ENCODE measurements at places on chromosomes 16 and 17.

DNA sequence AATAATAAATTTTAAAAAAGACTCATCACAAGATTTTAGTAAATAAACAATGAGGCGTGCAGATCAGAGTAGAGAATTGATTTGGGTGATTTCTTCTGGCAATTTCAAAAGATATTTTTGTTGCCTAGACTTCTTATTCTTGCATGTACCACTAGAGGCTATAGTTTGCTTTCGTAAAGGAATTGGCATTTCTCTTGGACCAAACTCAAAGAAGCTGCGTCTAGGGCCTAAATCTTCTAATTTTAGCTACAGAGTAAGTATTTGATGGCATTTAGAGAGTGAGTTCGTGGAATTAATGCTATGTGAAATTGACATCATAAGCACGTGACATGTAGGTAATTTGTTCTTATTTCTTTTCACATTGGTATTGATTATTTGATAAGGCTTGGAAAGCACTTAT lies 24.4 kb upstream of the ABCC11 start:
- H3K36me3 ChIP-seq, result peaks cover 2% of the 10 kb centered on the region
- DNase-seq, result no peak
- no peaks in the 10 kb centered on the region for H3K27me3 ChIP-seq
- H3K27ac ChIP-seq, result peak overlapping the region; percentile 66

- H3K36me3 ChIP-seq, result no peaks in the 10 kb centered on the region
- H3K4me1 ChIP-seq, result no peaks in the 10 kb centered on the region
- no peak for DNase-seq
- H3K4me3 ChIP-seq, result no peak overlapping the region
- no peaks in the 10 kb centered on the region for H3K27me3 ChIP-seq
These were observed 411.7 kb downstream of the UTP18 start for GRCh38 chr17:51672065-51672464.

GRCh38 chr17:68878226-68878885 lies 76.8 kb downstream of the ABCA8 start:
- H3K4me1 ChIP-seq, result no peaks in the 10 kb centered on the region
- no peaks in the 10 kb centered on the region for H3K27me3 ChIP-seq
- DNase-seq, result no peak

DNA sequence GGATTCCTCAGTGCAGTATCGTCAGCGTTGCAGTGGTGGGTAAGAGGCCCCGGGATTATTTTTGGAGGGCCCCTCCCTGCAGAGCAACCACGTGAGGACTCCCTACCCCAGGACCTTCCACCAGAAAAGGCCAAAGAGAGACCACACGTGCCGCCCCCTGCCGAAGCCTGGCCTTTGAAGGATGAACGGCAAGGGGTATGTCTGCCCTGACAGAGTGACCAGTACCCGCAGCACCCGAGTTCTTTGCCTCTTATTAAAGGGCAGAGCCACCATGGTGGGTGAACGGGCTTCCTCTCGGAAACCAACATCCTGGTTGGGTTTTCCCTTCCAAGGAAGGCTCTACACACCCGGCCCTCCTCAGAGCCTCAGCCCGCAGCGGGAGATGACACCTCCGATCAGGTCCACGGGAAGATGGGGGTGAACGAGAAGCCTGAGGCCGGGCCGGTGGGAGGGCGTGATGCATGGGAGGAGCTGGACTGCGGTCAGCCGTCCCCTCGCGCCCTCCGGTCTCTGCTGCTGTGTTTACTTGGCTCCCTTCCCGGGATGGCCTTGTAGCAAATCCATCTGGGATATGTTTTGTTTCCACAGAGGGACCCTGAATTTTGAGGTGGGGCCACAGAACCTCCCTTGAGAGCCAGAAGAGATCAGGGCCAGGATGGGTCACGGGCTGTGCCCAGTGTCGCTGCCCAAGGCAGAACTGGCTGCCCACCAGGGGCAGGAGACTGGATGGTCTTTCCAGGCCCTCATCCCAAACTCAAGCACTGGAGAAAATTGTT lies 49.1 kb downstream of the TBC1D16 start:
- no peaks in the 10 kb centered on the region for H3K36me3 ChIP-seq
- H3K27me3 ChIP-seq, result no peaks in the 10 kb centered on the region
- peak; percentile 86 for DNase-seq

DNA sequence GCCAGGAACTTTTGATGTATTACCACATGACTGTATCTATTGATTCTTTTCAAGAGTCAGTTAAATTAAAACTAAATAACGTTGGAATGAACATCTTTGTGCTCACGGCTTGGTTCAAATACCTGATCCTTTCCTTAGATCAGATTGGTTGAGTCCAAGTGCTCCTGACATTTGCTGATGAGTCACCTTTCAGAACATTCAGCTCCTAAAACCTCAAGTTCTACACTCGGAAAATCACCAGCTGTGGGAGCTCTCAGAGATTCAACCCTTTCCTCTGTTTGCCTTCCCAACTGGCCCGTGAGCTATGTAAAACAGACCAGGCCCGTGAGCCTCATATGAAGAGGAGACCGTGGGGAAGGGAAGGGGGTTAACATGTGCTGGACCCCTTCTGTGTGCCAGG lies 68.1 kb downstream of the RTN4RL1 start:
- H3K36me3 ChIP-seq, result no peaks in the 10 kb centered on the region
- no peak overlapping the region for H3K27ac ChIP-seq
- no peak for DNase-seq
- H3K4me3 ChIP-seq, result no peak overlapping the region
- H3K4me1 ChIP-seq, result peaks cover 35% of the 10 kb centered on the region

DNA sequence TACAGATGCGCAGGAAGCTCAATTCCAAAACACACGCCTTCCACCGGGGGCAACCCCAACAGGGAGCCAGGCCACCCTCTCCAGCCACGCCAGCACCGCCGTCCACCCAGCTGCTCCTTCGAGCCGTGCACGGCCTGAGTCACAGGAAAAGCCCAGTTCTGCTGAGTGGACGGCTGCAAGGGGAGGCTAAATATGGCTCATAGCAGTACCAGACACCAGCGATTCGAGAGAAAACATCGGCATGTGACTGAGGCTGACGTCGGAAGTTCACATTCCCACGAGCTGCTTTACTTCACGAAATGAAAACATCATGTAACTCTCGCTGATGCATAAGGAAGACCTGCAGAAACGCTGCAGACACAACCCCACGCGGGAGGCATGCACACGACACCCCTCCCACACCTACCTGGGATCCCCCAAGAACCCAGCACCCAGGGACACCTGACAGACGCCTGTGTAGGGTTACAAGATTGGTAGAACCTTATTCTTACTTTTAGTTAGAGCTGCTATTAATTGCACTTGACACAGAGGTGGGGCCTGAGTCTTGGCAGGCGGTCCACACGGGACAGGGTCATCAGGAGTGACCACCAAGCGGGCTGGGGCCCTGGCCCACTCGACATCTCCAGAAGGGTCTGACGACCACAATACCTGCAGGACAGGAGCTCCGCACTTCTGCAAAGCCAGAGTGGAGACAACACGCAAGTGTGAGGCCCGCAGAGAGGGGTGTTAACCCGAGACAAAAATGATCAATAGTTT lies 116.8 kb downstream of the ANKRD11 start:
- peak; percentile 92 for DNase-seq
- peak overlapping the region; percentile 22 for H3K4me3 ChIP-seq
- peaks cover 2% of the 10 kb centered on the region for H3K36me3 ChIP-seq
- H3K4me1 ChIP-seq, result peaks cover 73% of the 10 kb centered on the region
- no peaks in the 10 kb centered on the region for H3K27me3 ChIP-seq

GRCh38 chr17:58413684-58414083 lies 3.6 kb downstream of the RNF43 start:
- H3K36me3 ChIP-seq, result no peaks in the 10 kb centered on the region
- peaks cover 8% of the 10 kb centered on the region for H3K27me3 ChIP-seq
- no peak overlapping the region for H3K4me3 ChIP-seq

GRCh38 chr16:23962001-23962400 lies 126.2 kb downstream of the PRKCB start:
- no peaks in the 10 kb centered on the region for H3K4me1 ChIP-seq
- no peaks in the 10 kb centered on the region for H3K36me3 ChIP-seq
- no peak overlapping the region for H3K4me3 ChIP-seq
- no peak for DNase-seq
- H3K27ac ChIP-seq, result no peak overlapping the region
- peaks cover 5% of the 10 kb centered on the region for H3K27me3 ChIP-seq

DNA sequence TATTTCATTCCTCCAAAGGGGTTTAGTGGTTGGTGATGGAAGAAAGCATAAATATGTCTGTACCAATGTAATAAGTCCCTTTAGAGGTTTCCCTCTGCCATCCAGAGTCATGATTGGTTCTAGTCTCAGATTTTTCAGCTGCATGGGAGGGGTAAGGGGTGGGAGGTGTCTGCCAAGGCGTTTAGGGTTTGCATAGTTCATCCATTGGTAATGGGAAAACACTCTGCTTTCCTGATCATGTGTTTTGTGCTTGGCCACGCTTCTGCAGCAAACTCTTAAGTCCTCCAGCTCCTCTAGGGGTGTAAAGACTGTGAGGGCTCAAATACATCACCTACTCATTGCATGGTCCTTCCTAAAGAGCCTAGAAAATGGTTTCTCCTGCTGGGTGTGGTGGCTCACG lies 29.8 kb downstream of the LIG3 start:
- H3K4me3 ChIP-seq, result no peak overlapping the region
- H3K36me3 ChIP-seq, result peaks cover 13% of the 10 kb centered on the region
- peaks cover 3% of the 10 kb centered on the region for H3K4me1 ChIP-seq
- no peak overlapping the region for H3K27ac ChIP-seq
- no peaks in the 10 kb centered on the region for H3K27me3 ChIP-seq

GRCh38 chr16:66961914-66962313 lies 848 bp downstream of the CES3 start:
- no peaks in the 10 kb centered on the region for H3K4me1 ChIP-seq
- H3K36me3 ChIP-seq, result no peaks in the 10 kb centered on the region
- peaks cover 35% of the 10 kb centered on the region for H3K27me3 ChIP-seq
- H3K27ac ChIP-seq, result no peak overlapping the region
- DNase-seq, result no peak
- no peak overlapping the region for H3K4me3 ChIP-seq

- no peak overlapping the region for H3K4me3 ChIP-seq
- no peaks in the 10 kb centered on the region for H3K4me1 ChIP-seq
- H3K27me3 ChIP-seq, result no peaks in the 10 kb centered on the region
- no peak overlapping the region for H3K27ac ChIP-seq
- no peak for DNase-seq
- peaks cover 38% of the 10 kb centered on the region for H3K36me3 ChIP-seq
These were observed 7.4 kb downstream of the CDK5RAP3 start for GRCh38 chr17:47978324-47978723.

DNA sequence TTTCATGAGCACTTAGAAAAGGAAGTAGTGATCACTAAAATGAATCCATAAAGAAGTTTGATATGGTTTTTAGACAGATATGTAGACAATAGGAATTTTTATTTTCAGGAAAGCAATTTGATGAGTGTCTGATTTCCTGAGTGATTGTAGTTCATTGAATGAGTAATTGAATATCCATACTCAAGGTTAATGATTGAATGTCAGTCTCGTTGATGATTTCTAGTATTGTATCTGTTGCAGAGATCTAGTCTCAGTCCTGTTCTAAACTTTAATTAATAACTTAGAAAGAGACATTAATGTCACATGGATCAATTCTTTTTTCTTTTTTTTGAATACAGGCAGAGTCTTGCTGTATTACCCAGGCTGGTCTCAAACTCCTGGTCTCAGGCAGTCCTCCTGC lies 78.3 kb downstream of the NLK start:
- no peak overlapping the region for H3K27ac ChIP-seq
- no peak overlapping the region for H3K4me3 ChIP-seq
- H3K27me3 ChIP-seq, result no peaks in the 10 kb centered on the region
- peaks cover 4% of the 10 kb centered on the region for H3K36me3 ChIP-seq

GRCh38 chr16:23608194-23608593 lies 12.1 kb upstream of the NDUFAB1 start:
- H3K27me3 ChIP-seq, result no peaks in the 10 kb centered on the region
- H3K4me1 ChIP-seq, result peaks cover 8% of the 10 kb centered on the region
- peaks cover 14% of the 10 kb centered on the region for H3K36me3 ChIP-seq
- H3K4me3 ChIP-seq, result no peak overlapping the region

DNA sequence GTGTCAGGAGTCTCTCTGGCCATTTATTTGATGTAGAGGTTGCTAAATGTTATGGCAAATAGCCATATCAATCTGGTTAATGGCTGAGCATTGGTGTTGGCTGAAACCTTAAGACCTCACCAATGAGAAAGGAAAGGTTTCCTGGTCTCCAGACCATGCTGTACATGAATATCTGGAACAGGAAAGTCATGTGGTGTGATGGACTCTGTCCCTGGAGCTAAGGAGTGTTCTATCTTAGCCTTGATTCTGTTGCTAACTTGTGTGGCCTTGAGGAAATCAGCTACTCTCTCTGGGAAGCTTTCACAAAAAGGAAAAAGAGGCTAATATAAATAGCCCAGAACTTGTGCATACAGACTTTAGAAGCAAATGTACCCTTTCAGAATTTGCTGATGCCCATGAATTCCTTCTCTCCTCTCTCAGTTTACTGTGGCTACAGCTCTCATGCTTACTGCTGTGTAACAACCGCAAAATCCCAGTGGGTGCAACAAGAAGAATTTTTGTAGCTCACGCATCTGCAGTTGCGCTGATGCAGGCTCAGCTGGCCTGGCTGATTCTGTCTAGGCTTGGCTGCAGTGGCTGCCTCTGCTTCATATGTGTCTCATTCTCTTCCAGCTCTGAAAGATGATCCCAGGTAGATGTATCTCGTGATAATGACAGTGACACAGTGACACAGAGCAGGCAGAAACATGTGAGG lies 287.5 kb downstream of the NPIPA8 start:
- no peak overlapping the region for H3K4me3 ChIP-seq
- no peaks in the 10 kb centered on the region for H3K4me1 ChIP-seq
- H3K27me3 ChIP-seq, result no peaks in the 10 kb centered on the region
- H3K36me3 ChIP-seq, result no peaks in the 10 kb centered on the region

- H3K4me1 ChIP-seq, result peaks cover 37% of the 10 kb centered on the region
- no peak for DNase-seq
- H3K4me3 ChIP-seq, result no peak overlapping the region
- peaks cover 21% of the 10 kb centered on the region for H3K36me3 ChIP-seq
- H3K27me3 ChIP-seq, result no peaks in the 10 kb centered on the region
- H3K27ac ChIP-seq, result peak overlapping the region; percentile 5
These were observed 69.6 kb downstream of the VMP1 start for GRCh38 chr17:59777033-59777432.

DNA sequence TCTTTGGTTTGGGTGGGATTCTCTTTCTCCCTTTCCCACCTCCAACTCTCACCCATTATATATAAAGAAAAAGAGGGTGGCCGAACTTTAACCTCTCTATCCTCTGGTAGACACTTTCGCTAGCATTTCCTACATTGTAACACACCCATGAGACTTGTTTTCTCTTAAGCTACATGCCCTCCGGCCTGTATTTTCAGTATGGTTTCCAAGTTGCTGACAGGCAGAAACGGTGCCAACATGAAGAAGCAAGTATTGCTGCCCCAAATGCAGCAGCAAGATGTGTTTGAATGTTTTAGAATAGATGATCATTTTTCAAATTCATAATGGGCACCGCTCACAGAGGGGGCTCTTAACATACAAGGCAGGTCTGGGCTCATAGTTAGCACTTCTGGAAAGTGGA lies 18.7 kb upstream of the CYB5B start:
- H3K4me1 ChIP-seq, result peaks cover 29% of the 10 kb centered on the region
- H3K4me3 ChIP-seq, result no peak overlapping the region
- H3K27ac ChIP-seq, result peak overlapping the region; percentile 71
- no peaks in the 10 kb centered on the region for H3K27me3 ChIP-seq
- no peak for DNase-seq

GRCh38 chr17:81371910-81372760 lies 23.1 kb upstream of the BAHCC1 start:
- DNase-seq, result no peak
- H3K27me3 ChIP-seq, result no peaks in the 10 kb centered on the region
- H3K27ac ChIP-seq, result no peak overlapping the region
